ENCODE measurements at places on chromosomes 13 and 19.

- no peak for DNase-seq
These were observed 21.3 kb downstream of the IPO5 start for GRCh38 chr13:97974773-97975172.

DNA sequence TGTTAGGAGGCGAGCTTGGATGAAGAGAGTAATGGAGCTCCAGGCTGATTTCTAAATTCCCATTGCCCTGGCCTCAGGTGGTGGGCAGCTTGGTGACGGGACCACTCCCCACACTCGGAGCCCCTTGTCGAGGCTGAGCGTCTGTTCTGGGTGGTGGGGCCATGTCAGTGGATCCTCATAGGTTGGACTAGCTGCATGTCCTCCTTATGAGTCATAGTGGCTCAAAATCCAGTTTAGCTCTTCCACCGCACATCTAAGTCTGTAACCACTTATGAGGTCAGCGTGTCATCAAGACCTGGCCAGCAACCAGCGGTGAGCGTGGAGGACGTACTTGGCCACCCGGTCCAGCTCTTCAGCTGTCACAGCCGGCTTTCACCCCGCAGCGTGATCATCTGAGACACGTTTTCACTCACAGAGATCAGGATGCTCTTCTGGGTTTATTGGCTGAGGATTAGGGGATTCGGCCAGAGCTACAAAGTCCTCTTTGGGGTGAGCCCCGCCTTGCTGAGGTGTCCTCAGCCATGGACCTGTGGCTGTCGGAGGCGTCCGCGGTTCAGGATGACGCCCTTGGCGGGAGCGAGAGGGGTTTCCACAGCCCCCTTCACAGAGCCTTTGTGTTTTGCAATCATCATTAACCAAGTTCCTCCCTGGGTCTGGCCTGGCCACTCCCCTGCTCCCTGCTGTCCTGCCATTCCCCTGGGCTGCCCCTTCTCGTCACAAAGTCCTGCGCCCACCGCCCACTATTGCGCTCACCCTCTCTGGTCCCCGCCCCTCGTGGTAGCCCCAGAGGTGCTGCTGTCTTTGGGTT lies 41.9 kb downstream of the ADPRHL1 start:
- DNase-seq, result no peak

DNA sequence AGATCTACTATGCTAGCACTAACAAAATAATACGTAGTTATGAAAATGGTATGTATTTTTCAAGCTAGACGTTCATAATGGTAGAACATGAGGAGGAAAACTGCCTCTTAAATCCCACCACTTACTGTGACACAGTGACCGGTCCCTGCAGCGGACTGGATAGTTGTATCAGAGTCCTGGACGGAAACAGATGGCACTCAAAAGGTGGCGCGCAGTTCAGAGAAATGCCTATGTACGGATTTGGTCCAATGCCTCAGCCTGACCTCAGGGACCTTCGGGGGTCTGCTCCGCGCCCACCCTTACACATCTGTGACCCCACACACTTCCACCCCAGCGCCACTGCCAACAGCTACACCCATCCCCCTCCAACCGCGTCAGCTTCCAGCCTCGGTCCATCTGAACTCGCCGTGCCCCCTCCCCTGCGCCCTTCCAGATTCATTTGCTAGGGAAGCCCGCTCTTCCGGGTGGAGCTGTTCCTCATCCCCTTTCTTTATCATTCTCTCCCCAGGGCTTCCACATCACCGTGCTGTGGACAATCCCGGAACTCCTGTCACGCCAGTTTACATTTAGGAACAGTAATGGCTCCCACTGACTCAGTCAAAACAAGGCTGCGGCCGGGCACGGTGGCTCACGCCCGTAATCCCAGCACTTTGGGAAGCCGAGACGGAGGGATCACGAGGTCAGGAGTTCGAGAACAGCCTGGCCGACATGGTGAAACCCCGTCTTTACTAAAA lies 792 bp upstream of the LENG8 start:
- DNase-seq, result peak; percentile 44

DNA sequence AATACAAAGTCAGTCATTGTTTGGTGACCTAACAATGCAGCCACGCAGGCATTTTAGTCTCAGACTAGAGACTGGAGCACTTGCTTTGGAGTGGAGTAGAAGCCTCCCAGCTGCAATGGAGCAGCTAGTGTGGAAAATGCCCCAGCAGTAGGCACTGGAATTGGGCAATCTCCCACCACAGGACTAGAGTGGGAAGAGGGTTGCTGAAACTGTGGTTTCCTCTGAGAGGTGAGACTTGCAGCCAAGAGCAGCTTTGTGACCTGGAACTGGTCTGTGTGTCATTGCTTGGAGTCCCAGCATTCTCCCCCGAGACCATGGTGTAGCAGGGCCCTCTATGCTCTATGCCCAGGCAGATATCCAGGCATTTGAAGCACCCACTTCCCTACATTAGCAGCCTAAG lies 556.3 kb downstream of the UQCRFS1 start:
- no peak for DNase-seq

- DNase-seq, result no peak
These were observed 635.7 kb downstream of the UQCRFS1 start for GRCh38 chr19:28577233-28577632.

DNA sequence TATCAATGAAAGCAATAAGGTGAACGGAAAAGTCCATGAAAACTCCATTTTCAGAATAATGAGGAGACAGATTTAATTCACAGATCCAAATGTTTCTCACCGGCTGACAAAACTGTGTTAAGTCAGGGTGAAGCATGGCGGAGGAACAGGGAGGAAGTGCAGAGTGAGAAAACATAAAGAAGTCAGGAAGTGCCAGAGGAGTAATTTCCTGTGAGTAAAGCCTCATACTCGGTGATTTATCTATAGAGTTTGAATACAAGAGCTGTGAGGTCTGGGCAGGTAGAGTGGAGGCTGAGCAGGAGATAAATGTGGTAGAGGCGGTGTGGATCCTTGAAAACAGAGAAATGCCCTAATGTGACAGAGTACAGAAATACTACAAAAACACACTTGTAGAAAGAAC lies 11.4 kb downstream of the CARD8 start:
- peak; percentile 45 for DNase-seq

DNA sequence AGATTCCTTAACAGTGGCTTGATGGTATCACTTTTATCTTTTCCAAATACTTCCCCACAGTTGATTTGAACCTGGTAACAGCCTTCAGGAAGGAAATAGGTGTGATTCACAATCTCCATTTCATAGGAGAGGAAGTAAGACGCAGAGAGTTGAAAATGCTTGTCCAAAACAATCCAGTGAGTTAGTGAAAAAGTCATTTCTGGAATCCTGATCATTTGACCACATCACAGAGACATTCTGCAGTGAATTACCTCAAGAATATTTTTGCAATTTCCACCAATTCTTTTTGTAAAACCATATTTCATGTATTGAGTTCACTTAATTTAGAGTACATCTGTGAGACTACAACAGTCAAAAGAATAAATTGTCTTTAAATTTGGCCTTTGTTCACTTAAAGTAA lies 292.8 kb downstream of the DCLK1 start:
- no peak for DNase-seq

GRCh38 chr19:21474671-21475181 lies 30.7 kb upstream of the ZNF429 start:
- DNase-seq, result peak; percentile 74

DNA sequence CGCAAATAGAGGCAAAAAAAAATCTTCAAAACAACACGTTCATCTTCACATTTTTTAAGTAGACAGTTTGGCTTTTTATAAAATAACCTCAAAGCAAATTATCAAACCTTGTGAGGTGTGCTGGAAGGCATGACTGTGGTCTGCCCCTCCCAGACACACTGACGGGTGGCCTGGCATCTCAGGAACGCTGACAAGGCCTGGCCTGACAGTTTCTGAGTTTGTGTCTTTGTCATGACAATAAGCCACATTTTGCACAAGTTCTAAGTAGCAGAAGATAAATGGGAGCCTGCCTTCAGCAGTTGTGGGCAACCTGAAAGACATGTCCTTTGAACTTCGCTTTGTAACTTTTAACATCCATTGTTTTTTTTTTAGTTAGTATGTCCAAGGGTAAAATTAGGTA lies 38.5 kb downstream of the SOX21 start:
- no peak for DNase-seq

DNA sequence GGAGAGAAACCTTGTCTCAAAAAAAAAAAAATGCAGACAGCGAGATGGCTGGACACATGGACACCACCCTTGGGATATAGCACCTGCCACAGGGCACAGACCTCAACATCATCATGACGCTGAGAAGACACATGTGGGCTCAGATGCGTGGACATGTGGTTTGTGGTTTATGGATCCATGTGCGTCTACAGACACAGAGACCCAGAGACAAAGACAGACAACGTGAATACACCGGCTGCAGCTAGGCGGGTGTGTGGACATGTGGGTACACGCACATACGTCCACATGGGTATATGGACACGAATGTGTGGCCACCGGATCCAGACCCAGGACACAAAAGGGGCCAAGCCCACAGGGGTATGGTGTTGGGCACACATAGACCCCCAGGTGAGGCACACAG lies 1.3 kb downstream of the TNFSF14 start:
- DNase-seq, result peak; percentile 48

GRCh38 chr13:31172001-31172400 lies 10.3 kb upstream of the HSPH1 start:
- DNase-seq, result no peak
